Fibroblast of upper back skin (primary cell): ENCODE measurements at places on chromosomes 16 and 17.

- DNase-seq, result no peak
These were observed 3.3 kb upstream of the USP31 start for GRCh38 chr16:23152386-23153178.

GRCh38 chr17:63529711-63530556, 6.8 kb downstream of the KCNH6 start:
- no peak for DNase-seq

DNA sequence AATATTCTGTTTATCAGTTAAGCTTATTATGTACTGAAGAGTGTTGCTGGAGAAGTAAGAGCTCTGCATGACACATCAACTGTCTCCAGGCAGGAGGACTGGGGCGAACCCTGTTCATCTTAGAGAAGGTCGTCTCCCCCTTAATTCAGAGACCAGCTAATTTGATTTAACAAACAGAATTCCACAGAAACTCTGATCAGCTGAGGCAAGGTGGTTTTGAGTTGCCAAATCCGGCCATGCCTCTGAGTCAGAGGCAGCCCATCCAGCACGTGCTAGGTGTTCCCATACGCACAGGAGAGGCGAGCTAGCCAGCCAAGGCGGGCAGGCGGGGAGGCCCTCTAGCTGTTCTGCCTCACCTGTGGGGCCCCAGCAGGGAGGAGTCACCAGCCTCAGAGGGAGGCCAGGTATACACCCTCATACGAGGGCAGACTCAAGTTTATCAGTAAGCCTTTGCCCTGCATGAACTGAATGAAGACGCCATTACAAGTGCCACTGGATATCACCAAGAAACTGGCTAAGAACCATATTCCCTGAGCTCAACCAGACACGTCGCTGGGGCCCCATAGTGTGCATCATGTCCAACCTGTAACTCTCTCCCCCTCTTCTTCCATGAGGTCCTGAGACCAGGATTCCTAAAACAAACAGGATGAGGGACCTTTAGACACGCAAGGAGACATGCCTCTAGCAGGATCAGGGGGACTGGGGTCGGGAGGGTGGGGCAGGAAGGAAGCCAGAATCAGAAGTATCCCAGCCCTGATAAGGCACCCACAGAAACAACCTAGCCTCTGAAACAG, 25.7 kb downstream of the STAT5A start:
- no peak for DNase-seq

GRCh38 chr17:51630101-51630671, 369.8 kb downstream of the UTP18 start:
- DNase-seq, result no peak

DNA sequence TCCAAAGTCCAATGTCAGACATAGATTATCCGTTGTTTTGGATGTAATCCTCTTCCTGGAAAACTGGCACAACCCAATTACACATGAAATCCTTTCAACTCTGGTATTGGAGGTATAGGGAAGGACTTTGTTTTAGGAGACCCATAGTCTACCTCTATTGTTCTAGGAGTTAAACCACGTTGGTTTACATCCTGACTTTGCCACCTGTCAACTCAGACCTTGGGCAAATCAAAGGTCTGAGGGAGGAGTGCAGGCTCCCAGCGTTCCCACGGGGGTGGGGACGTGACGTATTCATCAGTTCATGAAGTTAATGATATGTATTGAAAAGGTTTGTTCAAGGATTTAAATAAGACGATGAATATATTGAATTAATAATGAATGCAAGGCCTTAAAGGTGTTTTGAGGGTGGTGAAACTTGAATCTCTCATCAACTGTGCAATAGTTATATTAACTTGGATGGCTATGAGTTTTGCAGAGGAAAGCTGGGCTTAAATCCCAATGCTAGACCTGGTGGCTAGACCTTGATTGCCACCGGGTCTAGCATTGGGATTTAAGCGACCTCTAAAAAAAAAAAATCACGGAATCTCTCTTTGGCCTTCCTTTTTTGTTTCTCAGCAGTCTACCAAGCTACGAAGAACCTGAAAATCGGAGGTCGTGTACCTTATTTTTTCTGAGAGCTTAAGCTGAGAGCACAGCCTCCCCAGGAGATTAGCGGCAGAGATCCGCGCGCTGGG, 744 bp upstream of the NF1 start:
- DNase-seq, result no peak

GRCh38 chr17:42476411-42476810, 17.7 kb downstream of the ATP6V0A1 start:
- DNase-seq, result no peak

- no peak for DNase-seq
These were observed 223.8 kb downstream of the IRF8 start for GRCh38 chr16:86122681-86123342.

DNA sequence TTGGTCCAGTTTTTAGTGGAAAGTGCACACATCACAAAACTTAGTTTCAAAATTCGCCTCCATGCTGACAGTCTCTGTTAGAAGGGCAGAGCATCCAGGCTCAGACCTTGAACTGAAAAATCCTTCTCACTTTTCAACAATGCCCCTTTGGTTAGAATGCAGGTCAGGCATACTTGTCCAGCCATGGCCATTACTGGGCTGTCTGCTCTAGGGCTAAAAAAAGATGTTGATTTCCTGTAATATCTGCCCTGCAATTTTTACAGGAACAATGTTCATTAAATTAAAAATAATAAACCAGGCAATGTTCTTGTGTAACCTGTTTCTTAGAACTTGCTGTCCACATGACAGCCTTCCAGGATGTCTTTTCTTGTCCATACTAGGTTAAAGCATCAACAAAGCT, 122.4 kb downstream of the SNX11 start:
- DNase-seq, result no peak

DNA sequence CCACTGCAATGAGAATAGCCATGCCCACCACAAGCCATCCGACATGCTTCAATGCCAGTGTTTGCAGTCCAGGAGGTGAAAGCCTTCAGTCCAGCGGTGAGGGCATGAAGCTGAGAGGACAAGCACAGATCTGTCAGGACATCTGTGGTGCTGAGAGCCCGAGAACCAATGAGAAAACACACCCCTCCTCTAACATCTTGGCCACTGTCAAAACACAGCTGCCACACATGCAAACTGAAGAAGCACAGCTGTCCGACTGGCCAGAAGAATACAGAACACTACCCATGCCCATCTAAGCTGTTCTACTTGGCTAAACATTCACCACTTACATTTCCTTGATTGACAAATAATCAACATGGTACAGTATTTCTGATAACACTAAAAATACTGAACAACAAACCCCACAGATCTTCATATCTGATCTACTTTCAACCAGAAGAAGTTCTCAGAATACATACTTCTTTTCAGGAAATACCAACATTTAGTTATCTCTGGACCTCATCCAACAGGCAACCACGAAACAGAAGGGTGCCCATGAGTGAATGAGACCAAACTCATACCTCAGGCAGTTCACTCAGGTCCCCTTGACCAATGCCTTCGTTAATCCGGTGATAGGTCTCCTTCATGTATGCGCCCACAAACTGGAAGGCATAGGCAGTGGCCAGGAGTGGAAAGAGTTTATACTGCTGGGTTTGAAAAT, 10.2 kb upstream of the FBF1 start:
- peak; percentile 16 for DNase-seq

- DNase-seq, result no peak
These were observed 13.4 kb downstream of the FLYWCH1 start for GRCh38 chr16:2924901-2925755.

DNA sequence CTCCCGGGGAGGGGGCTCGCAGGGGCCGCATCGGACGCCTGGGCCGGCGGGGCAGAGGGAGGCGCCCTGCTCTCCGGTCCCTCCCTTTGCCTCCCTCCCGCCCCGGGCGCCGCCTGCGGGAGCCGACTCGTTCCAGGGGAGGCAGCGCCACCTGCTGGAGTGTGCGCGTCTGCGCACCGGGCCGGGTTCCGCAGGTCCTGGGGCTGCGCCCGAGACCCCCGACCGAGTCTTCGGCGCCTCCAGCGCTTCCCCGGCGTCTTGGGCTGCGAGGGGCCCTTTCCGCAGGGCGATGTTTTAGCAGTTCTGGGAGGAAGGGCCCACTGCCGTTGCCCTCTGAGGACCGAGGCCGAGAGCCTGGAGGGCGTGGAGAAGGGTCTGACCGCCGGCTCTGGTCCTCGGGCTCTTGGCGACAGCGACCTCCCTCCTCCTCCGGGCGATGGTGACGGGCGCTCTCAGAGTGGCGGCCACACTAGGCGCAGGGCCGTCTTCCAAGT, 106.3 kb downstream of the SEC14L1 start:
- peak; percentile 75 for DNase-seq

DNA sequence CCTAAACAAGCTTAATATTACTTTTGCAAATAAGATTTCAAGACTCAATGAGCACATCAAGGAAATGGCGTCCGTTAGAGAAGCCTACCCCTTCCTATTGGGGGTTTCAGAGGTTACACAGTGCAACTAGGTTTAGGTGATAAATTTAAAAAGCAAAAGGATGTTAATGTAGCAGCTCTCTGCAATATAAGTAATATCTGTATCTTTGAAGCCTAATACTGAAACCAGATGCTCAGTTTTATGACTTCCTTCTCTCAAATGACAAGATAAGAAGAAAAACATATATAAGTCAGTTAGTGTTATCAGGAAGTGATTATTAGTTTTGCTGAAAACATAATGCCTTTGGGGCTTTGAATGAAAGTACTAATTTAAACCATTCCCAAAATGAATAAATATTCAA, 54.3 kb upstream of the MED13 start:
- DNase-seq, result no peak

DNA sequence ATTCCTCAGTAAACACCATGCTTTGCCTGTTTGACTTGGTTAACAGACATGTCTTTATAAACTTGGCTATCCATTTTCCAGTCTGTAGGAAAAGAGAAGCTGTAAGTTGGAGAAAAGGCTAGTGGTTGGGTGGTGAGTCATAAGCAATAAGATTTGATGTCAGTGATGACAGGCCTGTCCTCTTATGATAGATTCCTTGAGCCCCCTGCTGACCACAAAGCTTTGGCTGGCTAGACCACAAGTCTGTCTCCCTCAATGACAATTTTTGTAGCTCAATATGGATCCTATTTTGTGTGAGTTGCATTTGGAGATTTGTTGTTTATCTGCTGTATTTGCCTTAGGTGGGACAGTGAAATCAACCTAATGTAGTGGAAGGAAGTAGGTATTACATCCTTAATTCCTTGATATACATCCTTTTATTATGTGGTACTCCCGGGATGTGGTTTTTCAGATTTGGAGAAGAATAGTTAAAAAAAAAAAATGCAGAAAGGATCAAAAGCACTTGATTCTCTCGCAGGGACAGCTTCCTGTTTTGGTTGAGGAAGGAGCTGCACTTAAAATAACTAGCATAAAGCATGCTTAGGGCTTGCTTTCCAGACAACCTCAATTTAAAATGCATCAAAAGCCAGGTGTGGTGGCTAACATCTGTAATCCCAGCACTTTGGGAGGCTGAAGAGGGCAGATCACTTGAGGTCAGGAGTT, 67.4 kb downstream of the SIAH1 start:
- peak; percentile 98 for DNase-seq

- no peak for DNase-seq
These were observed 15.6 kb downstream of the C16orf90 start for GRCh38 chr16:3479654-3480216.

GRCh38 chr17:6786618-6787017, 10.6 kb downstream of the FBXO39 start:
- peak; percentile 66 for DNase-seq

DNA sequence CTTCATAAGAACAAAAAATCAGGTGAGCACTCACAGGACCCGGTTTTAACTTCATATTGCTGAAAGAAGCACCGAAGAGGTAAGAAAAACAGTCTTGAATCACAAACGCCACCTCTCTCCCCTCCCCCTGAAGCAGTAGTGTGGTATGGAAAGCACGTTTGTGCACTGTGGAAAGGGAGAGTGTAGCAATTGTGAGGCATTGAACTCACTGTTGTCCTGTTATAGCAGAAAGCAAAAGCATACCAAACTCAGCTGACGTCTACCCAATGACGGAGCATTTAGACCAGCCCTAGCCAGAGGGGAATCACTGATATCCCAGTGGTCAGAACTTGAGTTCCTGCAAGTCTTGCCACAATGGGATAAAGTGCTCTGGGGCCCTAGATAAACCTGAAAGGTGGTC, 98.8 kb downstream of the DYNLRB2 start:
- DNase-seq, result no peak

- no peak for DNase-seq
These were observed 114.5 kb upstream of the GSE1 start for GRCh38 chr16:85498607-85499006.

DNA sequence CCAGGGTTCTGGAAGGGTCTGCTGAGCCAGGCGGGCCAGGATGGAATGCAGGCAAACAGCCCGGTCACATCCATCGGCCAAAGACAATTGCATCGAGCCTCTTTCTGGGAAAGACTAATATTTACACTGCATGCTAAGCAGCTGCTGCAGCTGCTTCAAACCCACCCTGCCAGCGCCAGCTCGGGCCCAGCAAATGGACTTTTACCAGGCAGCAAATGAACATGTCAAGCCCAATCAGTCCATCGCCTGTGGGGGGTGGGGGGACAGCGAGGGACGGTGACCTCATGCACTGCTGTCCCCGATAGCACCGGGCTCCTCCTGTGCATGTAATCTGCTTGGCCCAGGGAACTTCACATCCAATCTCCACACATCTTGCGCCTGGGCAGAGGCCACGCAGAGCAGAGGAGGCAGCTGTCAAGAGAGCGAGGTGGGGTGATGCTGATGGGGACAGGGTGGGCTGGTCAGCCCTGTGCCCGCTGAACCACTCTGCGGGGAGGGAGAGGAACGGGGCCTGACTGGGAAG, 39.4 kb upstream of the CDH5 start:
- no peak for DNase-seq

DNA sequence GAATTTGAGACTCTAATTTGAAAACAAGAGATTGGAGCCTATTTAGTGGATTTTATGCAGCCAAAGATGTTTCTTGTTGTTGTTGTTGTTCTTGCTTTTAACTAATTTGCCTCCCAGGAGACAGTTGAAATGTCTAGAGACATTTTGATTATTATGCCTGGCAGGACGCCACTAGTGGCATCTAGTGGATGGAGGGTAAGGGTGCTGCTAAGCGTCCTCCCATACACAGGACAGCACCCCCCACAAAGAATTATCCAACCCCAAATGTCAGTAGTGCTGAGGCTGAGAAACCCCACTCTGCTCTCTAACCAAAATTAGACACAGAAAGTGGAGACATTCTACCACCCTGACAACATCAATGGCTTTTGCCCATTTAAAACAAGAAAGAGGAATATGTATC, 15.4 kb upstream of the HSBP1 start:
- DNase-seq, result no peak

DNA sequence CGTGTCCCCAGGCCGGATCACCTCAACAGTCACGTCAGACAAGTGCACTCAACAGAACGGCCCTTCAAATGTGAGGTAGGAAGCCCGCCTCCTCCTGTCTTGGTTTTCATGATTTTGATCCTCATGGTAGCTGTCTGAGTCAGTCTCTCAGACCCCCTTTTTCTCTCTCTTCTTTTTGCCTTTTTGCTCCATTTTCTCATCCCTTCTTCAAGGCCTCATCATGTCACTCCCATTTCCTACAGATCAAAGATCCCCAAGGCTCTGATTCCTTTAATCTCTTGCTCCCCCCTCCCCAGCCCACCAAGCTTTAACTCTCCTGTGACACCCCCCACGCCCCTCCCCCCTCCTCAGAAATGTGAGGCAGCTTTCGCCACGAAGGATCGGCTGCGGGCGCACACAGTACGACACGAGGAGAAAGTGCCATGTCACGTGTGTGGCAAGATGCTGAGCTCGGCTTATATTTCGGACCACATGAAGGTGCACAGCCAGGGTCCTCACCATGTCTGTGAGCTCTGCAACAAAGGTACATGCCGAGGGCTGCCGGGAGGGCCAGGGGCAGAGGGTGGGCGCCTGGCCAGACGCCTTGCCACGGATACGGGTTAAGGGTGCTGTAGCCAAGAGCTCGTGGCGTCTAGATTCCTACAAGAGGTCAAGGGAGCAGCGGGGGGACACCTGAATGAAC, 2.0 kb downstream of the MAZ start:
- DNase-seq, result no peak
